Activated CD8-positive, alpha-beta T cell treated with anti-CD3 and anti-CD28 coated beads, Interleukin-2, amount 10 ng/mL, durations not matched to agents 7 days and 5 days (primary cell): ENCODE measurements at places on chromosomes 12 and 14. TPM values are rescaled to one million over a fixed set of nuclear protein-coding genes. Genes with fewer than 3 reads are reported as not detected.

GRCh38 chr12:131380220-131380964 is 330.5 kb upstream of the SFSWAP start:
- DNase-seq = no peak

DNA sequence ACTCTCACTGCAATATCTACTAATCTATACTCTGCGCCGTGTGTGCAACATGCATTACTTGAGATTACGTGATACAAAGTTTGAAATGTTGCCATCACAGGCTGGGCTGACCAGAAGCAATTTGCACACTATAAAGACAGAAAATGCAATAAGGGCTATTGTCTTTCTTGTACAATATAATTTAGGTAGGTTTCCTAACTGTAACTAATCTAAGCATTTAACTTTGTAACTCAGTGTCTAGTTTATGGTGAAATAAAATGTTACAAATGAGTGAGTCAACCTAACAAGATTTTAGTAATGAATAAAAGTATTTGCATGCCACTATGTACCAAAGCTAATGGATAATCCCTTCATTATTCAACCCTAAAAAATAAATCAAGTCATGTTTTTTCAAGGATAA is 57.8 kb downstream of the LRP6 start:
- DNase-seq = no peak

- DNase-seq = no peak
Measured at GRCh38 chr12:121949648-121950397, 31.4 kb downstream of the CFAP251 start.

GRCh38 chr12:462936-463705 is 3.4 kb downstream of the B4GALNT3 start:
- no peak for DNase-seq

- no peak for DNase-seq
Measured at GRCh38 chr12:75717902-75718301, 206.5 kb upstream of the KRR1 start.

KCNJ8 gene
- not detected for total RNA-seq

SOAT2 gene
- 10.8 TPM for total RNA-seq

DNA sequence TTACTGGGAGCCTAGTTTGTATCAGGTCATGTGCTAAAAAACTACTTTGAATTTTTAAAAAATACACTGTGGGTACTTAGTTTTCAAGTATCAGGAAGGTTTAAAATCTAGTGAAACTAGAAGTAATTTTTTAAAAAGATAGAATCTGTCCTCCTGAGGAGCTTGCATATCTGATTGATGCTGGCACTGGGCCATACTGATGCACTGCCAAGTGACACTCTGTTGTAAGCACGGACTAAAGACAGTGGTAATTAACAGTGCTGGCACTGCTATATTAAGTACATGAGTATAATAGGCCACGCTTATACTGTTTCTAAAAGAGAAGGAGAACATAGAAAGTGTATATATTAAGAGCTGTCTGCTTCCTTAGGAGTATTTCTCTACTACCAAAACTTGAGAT is 10.0 kb upstream of the TBC1D30 start:
- no peak for DNase-seq

TBX5 gene
- not detected for total RNA-seq

GRCh38 chr14:99245564-99246511 is 26.2 kb downstream of the BCL11B start:
- DNase-seq = no peak

DNA sequence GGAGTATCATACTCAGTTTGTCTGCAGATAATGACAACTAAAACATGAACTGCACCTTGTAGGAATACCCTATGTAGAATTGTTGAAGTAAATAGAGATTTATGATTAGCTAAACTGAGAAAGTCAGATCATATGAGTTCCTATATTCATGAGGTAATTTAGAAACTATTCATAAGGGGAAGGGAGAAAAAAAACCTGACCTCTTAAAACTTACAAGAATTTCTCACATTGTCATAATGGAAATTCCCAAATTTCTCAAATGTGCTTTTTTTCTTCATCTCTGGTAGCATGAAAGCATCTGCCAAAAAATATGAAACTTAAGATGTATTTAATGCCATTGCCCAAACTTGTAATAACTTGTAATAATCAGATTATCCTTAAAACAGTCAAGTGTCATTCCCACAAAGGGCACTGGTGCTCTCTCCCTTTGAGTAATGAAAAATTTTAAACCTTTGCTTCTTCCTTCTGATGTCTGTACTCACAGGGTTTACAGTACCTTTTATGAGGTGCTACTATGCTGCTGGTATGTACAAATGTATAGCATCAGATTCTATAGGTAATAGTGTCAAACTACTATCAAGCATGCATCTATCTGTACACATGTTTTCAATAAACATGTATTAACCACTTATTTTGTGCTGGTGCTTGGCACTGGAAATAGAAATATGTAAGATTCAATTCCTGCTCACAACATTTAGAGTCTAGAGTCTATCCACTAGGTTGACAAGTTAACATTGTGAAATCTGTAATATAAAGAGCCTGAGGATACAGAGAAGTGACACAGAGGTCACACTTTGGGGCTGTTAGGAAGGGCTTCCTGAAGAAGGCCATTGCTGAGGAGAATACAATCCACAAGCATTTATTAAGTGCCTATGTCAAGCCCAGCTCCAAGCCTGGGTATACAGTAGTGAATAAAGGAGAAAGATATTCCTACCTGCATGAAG is 17.4 kb upstream of the DRAM1 start:
- no peak for DNase-seq

TTC7B gene
- total RNA-seq = 6.8 TPM

SLCO1A2 gene
- not detected for total RNA-seq

HSPA2 gene
- 1.7 TPM for total RNA-seq

DNA sequence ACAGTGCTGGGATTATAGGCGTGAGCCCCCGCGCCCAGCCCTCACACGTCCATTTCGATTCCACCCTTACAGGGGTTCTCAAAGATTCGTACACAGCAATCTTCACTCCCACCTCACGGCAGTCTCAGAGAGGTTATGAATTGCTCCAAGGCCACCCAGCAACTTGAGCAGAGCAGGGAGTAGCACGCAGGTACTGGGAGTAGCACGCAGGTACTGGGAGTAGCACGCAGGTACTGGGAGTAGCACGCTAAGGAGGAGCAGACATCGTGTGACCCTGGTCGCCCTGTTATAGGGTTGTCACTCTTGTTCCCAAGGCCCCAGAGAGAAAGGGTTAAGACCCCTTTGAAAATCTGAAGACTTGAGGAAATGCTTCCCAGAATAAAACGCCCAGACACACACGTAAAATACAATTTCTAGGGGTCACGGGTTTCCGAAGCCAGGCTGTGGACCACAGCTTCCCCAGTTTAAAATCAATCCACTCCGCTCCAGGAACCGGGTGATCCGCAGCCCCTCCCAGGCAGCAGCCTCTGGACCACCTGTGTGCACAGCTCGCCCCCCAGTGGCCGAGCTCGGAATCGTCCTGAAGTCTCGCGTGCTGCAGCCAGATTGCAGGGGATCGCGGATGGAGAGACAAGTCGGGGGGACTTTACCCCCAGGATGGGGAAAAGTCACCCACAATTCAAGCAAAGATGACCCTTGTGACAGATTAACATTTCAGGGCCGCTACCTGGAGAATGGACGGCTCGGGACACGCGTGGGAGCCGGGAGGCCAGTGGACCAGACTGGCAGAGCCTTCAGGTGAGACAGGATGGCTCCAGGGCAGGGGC is 92.0 kb downstream of the SCARB1 start:
- peak; percentile 87 for DNase-seq

- DNase-seq = no peak
Measured at GRCh38 chr12:64240781-64241180, 18.7 kb upstream of the KICS2 start.

DHRS2 gene
- 0.24 TPM for total RNA-seq

DNA sequence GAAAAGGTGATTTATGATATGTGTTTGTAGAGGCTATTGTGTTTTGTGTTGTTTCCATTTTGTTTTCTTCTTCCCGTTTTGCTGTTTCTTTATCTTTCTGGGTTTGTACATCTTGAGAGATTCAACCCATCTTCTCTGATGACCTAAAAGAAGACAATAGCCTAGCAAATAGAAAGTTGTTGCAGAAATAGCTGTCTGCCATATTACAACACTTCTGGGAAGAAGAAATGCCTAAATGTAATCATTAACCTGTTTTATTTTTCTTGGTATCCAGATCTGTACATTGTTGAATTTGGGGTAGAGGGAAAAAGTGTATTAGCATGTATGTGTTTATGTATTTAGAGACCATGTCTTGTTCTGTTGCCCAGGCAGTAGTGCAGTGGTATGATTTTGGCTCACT is 50.3 kb downstream of the SPATS2 start:
- no peak for DNase-seq

- no peak for DNase-seq
Measured at GRCh38 chr12:3712209-3712992, 40.5 kb downstream of the CRACR2A start.

CARMIL3 gene
- 0.86 TPM for total RNA-seq

XRCC3 gene
- 52.5 TPM for total RNA-seq

DNA sequence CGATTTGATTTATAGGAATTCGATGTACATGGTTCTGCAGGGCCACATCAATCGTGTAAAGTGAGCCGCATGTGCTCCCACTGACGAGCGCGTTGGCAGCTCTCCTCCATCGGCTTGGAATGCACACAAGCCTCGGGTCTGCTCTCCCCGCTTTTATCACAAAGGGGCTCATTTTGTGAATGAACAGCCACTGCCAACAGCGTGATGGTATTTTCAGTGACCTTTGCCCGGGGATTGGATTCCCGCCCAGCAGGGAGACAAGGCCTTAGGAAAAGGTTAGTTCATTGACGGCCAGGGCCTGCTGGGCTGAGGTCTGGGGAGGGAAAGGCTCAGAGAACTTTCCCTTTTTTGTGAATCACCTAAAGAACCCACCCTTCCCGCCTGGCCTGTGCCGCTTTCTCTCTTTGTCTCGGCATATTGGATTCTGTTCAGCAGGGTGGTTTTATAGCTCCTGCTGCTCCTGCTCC is 232.1 kb downstream of the MSRB3 start:
- DNase-seq = no peak

RFLNA gene
- total RNA-seq = not detected

RTN1 gene
- total RNA-seq = not detected

PXN gene
- total RNA-seq = 127 TPM

GRCh38 chr14:90344331-90345238 is 12.8 kb upstream of the NRDE2 start:
- DNase-seq = no peak

GRCh38 chr12:89936631-89937030 is 228.0 kb upstream of the ATP2B1 start:
- DNase-seq = no peak

DNA sequence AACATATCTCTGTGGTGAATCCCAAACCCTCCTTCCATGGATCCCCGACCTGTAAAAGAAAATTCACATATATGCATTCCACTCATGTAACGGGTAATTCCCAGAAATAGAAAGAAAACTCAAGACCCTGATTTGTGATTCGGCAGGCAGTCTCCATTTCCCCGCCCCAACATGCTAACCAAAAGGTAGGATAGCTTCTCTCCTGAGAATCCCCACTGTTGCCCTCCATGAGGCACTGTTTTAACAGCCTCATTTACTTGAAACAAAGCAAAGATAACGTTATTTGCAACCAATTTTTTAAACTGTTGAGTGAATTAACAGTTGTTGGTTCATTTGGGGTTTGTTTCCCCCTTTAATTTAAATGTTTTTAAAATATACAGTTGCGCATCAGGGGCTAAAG is 774 bp upstream of the SLC2A13 start:
- DNase-seq = no peak

DNA sequence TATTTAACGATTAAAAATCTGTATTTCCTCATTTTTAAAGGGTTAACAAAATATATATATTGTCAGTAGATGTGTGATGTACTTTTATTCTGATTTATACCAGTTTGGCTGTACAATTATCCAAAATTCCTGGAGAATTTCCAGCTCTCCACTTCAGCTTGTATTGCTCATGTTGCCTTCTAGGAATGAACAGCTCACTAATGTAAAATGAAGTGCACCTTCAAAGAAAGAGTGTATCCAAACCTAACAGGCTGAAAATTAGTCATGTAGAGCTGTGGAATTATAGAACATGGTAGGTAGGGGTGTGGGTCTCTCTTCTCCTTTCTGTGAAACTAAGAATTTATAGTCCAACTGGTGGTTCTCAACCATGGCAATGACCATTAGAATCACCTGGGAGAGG is 362.0 kb downstream of the ETNK1 start:
- no peak for DNase-seq

- DNase-seq = no peak
Measured at GRCh38 chr14:35390577-35391387, 13.8 kb downstream of the NFKBIA start.

- DNase-seq = no peak
Measured at GRCh38 chr12:63826006-63826585, 18.4 kb upstream of the SRGAP1 start.

ANG gene
- 1.1 TPM for total RNA-seq

- no peak for DNase-seq
Measured at GRCh38 chr12:58450868-58451482, 469.3 kb downstream of the LRIG3 start.

SIX6 gene
- not detected for total RNA-seq

- no peak for DNase-seq
Measured at GRCh38 chr12:32881107-32881506, 15.5 kb downstream of the PKP2 start.

- no peak for DNase-seq
Measured at GRCh38 chr12:50538182-50538581, 33.4 kb downstream of the DIP2B start.

- DNase-seq = no peak
Measured at GRCh38 chr12:102302553-102302952, 104.9 kb upstream of the PMCH start.

GRCh38 chr12:93079271-93079670 is 150.2 kb upstream of the EEA1 start:
- no peak for DNase-seq

GRCh38 chr14:103520657-103521437 is 1.8 kb downstream of the CKB start:
- DNase-seq = peak; percentile 75

GEMIN2 gene
- total RNA-seq = 26.7 TPM

SLCO1C1 gene
- total RNA-seq = not detected

- DNase-seq = no peak
Measured at GRCh38 chr12:7966563-7966962, 30.6 kb upstream of the SLC2A3 start.

LTB4R gene
- 26.9 TPM for total RNA-seq

ENDOU gene
- not detected for total RNA-seq

ACRBP gene
- total RNA-seq = 1.7 TPM

GRCh38 chr12:120821878-120822277 is 82.3 kb downstream of the SPPL3 start:
- no peak for DNase-seq

DNA sequence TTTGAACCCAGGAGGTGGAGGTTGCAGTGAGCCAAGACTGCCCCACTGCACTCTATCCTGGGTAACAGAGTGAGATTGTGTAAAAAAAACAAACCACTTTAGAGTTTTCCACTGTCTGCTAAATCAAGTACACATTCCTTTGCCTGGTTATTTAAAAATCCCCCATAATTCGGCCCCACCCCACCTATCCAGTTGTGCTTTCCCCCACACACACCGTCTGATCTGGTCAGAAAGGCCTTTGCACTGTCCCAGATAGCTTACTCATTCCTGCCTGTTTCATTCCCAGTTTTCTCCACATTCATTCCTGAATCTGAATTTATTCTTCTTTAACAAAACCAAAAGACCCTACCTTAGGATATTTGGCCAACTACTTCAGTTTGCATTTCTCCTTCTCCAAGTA is 29.5 kb downstream of the NINJ2 start:
- DNase-seq = no peak

CRY1 gene
- total RNA-seq = 13.5 TPM
